ENCODE measurements at places on chromosomes 1 and 21.

DNA sequence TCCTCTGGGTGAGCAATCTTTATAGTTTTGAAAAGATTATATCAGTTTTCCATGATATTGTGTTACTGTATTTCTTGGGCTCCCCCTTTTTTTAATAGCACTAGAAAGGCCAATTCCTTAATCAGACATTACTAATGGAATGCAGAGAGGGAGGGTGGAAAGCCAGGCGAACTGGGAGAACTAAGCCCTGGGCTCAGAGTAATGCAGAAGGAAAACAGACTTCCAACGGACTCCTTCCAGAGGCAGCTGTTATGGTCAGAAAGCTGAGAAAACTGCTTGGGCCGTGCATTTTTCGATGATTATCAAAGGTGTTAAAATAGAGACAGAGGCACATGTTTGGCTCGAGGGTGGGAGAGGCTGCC is 206.3 kb downstream of the FOXD2 start:
- no peak for DNase-seq

DNA sequence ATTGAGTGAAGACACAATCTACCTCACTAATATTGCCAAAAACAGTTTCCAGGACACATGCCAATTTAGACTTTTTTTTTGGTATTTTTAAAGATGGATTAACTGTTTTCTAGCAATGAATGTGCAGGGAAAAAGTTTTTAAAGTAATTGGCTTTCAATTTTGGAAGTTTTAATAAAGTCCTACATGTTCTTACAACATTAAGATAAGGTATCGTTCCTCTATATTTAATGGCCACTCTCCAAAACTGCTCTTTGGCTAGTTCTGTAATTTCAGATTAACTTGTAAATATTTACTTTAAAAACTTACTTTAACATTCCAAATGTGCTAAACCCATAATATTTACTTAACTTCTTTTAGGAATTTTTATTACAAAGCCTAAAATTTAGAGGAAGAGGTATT is 1332.2 kb upstream of the PRMT6 start:
- no peak for DNase-seq

DNA sequence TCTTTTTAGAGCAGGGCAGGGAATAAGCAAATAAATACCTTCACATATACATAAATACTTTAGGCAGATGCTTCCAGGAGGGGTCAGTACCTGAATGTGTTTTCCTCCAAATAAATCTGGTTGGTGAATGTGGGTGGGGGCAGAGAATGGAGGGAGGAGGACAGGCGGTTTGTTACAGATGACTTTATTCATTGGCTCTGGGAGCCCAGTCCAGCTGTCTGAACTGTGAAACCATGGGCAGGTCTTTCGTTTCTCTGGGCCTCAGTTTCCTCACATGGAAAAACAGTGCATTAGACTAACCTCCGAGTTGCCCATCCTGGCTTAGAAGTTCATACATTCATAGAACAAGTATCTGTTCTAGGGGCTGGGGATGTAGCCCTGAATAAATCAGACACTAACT is 124.6 kb downstream of the IER5 start:
- no peak for DNase-seq

- peak; percentile 18 for DNase-seq
These were observed 608.2 kb upstream of the ADGRL4 start for GRCh38 chr1:79614762-79615161.

- DNase-seq, result no peak
These were observed 40.4 kb downstream of the SCYL3 start for GRCh38 chr1:169853341-169853740.

- DNase-seq, result no peak
These were observed 1652.0 kb downstream of the MRPL39 start for GRCh38 chr21:23955135-23955843.

DNA sequence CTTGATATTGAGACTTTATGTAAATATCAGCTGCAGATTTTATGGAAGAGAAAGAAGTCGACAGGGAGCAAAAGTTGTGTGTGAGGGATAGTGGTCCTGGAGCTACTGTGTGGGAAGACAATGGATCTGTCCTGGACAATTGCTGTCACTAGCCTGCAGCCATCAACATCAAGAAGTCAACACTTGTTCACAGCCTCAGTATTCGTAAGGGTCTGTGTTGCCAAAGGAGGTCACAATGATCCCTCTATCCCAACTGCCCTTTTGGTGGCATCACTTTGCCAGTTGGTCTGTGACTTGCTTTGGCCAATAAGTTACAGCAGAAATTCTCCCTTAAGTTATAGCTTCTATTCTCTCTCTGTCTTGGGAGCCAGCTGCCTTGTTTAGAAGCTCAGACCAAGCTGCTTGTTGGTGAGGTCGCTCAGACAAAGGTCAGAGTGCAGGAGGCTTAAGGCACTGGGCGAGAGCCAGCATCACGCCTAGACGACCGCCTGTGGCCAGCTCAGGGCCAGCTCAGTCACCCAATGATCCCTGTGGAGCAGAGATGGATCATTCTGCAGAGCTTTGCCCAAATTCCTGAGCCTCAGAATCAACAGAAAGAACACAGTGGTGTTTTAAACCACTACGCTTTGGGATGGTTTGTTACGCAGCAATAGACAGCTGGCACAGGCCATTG is 134.9 kb downstream of the RHOU start:
- DNase-seq, result no peak

DNA sequence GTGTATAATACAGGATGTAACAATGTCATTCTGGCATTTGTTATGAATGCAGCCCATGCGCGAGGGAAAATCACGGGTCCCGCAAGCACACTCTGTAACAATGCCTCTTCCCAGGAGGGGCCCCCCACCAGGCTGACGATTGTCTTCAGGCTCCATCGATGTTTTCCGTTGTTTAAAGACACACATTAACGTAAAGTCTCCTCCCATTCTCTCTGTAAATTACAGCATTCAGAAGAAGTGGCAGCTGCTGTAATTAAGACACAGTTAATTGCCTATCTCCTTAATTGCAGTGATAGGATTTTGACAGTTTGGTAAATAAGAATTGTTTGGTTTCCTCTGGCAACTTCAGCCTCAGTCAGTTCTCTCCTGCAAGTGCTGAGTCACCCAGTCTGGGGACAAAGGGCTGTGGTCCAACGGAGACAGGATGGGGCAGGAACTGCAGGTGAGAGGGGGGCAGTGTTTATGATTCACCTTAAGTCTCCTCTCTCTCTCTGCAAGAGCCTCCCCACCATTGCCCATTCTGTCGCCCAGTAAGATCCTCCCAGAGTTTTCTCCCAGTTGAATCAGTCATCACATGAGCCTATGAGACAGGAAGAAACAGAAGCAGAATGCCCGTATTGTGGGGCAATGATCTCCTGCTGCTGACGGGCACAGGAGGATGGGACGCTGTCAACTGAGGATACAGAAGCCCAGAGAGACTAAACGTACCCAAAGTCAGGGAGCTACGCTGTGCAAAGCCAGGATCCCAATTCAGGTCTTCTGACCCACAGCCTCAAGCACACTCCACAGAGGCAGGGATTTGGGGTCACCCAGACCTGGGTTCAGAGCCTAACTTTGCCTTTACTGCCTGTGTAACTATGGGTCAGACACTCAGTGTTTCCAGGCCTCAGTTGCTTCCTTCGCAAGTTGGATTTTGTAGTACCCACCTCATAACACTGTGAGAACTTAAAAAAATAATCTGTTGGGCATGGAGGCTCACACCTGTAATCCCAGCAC is 110.0 kb downstream of the ADSS2 start:
- no peak for DNase-seq

DNA sequence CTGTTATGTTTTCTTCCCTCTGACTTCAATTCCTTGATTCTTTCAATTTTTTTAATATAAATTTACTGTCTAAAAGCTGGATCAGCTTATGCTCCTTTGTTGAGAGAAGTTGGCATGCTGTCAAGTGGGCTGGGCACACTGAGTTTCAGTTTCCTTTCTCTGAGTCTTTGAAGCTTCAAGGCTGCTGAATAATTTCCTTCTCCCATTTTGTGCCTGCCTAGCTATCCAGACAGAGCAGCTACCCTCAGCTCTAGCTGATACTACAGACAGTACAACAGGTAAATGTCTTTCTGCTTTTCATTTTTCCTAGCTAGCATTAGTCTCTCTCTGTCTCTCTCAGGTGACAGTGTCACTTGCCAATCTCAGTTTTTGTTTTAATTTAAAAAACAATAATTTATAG is at the start of gene IFI44:
Gene IFI44, plus strand, starts transcription at position 204 of the 400 bp plus-strand sequence. CDS start 365 bp downstream, outside the sequence.
- peak; percentile 77 for DNase-seq

- no peak for DNase-seq
These were observed 240.6 kb upstream of the C1orf105 start for GRCh38 chr1:172179918-172180317.

All from IMR-90 (cell line).